Activated gamma-delta T cell treated with anti-CD3 and anti-CD28 coated beads, Interleukin-2, amount 50 U/mL, for 16 hours (primary cell): ENCODE measurements at places on chromosomes 16 and 17.

- DNase-seq: no peak
Observed at GRCh38 chr17:72578817-72579470, 458.1 kb downstream of the SOX9 start.

DNA sequence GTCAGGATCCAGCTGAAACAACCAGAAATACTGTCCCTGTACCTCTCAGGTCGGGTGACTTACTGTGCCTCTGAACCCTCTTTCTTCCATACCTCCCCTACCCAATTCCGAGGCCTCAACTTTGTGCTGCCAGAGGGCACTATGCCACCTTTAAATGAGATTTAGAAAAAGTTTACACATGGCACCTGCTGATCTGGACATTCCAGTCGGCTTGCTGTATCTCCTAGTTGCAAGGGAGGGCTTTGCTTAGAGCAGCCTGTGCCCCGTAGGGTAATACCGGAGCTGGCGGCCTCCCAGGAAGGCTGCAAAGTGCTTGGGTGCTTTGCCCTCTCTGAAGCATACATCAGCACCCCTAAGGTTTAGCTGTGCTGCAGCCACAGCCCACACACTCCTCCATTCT lies 306.0 kb upstream of the RBFOX1 start:
- DNase-seq: no peak

- no peak for DNase-seq
Observed at GRCh38 chr17:50379351-50380132, 6.5 kb downstream of the EME1 start.

DNA sequence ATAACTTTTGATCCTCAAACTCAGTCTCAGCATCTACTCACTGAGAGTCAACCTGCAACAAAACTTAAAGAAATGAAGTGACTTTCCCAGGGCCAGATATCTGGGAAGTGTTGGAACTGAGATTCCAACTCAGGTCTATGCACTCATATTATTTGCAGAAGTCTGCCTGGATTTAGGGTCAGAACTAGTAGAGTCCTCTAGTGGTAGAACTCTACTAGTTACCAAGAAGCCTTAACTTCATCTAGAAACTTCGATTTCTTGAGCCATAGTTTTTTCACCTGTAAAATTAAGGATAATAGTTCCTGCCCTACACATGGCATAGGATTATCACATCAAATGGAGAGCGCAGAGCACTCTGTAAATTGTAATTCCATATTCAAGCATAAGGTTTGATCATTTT lies 23.4 kb upstream of the KRT24 start:
- DNase-seq: no peak

- DNase-seq: no peak
Observed at GRCh38 chr17:79154446-79154845, 79.8 kb downstream of the ENGASE start.

- DNase-seq: no peak
Observed at GRCh38 chr17:68034452-68034776, 1.1 kb upstream of the KPNA2 start.

DNA sequence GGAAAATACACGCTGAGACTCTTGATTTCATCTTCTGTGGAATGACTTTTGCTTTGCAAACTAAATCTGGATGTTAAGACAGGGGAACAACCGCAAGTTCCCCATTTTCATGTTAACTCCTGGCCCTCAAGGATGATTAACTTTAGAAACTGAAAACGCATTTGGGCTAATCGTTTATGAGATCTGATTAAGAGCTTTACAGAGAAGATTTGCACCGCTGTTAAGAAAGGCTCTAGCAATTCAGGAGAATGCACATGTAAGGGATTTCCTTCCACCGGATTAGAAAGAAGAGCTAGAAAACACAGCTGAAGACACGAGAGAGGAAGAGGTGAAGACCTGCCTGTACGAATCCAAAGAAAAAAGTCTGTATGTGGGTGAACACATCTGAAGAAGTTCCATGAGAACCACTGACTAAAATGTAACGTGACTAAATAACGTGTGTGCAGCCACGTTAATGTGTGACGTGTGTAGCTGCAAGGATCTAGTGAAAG lies 106.4 kb downstream of the YPEL2 start:
- DNase-seq: no peak

DNA sequence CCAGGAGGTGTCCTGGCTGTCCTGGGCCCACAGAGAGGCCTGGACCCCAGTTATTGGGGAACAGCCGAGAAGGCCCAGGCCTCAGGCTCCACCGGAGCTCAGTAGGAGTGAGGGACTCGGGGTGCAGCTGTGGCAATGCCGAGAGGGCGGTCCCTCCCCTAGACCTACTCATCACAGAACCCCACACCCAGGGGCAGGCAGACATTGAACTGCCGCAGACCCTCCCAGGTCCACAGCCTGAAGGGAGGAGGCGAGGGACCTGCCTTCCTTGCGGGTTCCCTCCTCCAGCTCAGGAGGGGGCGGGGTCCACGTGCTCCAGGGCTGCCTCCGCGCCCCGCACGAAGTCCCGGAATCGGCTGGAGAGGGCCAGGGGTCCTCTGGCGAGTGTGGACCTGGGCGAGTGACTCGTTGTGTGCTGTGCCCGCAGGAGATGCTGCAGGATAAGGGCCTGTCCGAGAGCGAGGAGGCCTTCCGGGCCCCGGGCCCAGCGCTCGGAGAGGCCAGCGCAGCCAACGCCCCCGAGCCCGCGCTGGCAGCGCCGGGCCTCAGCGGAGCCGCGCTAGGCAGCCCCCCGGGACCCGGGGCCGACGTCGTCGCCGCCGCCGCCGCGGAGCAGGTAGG lies 3.9 kb downstream of the TBX4 start:
- DNase-seq: no peak

- DNase-seq: no peak
Observed at GRCh38 chr16:1548727-1549126, 15.3 kb downstream of the TMEM204 start.

DNA sequence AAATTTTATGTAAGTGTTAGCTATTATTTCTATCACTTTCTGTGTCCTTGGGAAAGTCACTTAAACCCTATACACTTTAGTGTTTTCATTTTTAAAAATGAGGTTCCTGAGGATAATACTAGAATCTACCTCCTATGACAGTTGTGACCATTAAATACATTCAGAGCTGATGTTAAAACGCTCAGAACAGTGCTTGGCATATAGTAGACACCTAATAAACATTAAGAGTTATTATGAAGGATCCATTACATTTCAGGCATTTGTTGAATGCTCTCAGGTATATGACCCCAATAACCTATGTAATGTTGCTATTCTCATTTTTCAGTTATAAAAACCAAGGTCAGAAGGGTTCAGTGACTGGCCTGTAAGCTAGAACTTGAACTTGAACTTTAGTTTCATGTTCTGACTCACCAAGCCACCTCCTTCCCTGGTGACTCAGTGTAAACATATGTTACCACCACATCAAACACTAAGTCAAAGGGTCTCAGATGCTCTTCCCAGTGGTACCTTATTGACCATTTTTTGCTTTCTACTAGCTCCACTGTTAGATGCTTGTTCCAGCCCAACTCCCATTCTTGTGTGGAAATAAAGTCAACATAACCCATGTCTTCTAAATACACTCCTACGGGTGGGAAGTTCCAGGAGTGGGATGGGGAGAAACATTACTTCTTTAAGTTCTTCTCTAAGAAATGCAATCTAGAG lies 47.6 kb downstream of the HSD17B2 start:
- DNase-seq: no peak

GRCh38 chr17:58333736-58334207 lies 5.2 kb upstream of the TSPOAP1 start:
- DNase-seq: no peak

- no peak for DNase-seq
Observed at GRCh38 chr17:63514477-63514876, 8.7 kb upstream of the KCNH6 start.

DNA sequence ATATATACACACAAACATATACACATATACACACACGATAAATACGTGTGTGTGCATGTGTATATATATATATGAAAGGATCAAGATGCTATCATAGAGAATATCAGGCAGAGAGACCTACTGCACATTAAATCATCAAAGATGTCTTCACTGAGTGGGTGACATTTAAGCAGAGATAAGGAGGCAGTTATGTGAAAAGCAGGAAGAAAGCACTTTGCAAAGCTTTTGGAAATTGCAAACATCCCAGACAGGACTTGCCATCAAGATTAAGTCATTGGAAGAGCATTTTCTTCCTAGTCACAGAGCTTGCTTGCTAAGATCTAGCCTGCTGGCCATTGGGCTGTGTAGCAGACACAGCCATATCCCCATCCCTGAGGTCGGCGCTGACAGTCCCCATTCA lies 56.4 kb downstream of the VAT1L start:
- no peak for DNase-seq

DNA sequence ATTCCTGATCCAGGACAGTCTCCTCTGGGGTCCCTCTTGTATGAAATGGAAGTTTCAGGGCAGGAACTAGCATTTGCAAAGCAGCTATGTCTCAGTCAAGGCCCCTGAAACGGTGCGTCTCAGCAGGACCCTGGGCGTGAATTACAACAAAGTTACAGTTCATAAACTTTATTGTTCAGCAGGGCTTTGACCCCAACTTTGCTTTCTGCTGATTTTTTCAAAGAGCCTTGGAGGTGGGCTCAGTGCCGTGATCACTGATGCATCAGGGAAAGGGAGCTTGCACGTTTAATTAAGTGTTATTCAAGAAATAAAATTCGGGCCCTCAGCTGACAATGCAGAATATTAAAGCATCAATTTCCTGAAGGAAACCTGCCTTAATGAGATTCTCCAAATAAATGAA lies 260.1 kb upstream of the C16orf82 start:
- DNase-seq: no peak

GRCh38 chr16:49550666-49551065 lies 177.1 kb downstream of the C16orf78 start:
- DNase-seq: no peak

DNA sequence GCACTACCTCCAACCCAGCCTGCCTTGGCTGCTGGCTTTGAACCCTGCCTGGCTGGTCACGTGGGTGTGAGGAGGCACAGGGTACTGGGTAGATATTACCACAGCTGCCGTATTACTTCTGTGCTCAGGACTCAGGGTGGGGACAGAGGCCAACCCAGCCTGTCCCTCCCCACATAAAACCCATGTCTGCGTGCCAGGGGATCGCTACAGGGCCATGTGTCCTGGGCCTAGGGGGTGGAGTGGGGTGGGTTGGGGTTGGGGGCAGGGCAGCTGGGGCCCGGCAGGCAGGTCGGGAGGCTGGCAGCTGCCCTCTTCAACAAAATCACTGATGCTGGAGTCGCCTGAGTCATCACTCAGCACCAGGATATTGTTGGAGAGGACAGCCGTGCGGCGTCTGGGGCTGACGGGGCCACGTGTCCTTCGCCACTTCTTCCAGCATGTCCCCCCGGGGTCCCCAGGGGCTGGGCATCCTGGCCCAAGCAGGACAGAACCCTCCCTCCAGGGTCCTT lies 39.7 kb upstream of the PVALEF start:
- DNase-seq: no peak

DNA sequence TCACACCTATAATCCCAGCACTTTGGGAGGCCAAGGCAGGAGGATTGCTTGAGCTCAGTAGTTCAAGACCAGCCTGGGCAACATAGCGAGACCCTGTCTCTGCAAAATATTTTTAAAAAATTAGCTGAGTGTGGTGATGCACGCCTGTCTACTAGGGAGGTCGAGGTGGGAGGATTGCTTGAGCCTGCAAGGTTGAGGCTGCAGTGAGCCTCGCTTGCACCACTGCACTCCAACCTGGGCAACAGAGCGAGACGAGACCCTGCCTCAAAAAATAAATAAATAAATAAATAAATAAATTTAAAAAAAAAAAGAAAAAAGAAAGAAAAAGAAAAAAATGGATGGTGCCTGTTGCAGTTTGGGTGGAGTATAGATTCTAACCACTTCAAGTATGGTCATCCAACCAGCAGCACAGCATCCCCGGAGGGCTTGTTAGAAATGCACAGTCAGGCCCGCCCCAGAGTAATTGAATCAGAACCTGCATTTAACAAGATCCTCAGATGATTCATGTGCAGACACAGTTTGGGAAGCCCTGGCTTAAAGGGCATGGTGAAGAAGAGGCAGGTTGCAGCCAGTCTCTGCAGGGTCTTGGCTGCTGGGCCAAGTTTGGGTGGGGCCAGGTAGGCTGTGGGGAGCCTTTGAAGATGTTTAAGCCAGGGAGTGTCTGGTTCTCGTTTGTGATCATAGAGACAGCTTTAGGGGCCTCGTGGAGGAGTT lies 40.8 kb downstream of the MRC2 start:
- no peak for DNase-seq

GRCh38 chr17:39568702-39569101 lies 39.0 kb downstream of the NEUROD2 start:
- no peak for DNase-seq

GRCh38 chr17:55452139-55452790 lies 30.6 kb upstream of the MMD start:
- no peak for DNase-seq

DNA sequence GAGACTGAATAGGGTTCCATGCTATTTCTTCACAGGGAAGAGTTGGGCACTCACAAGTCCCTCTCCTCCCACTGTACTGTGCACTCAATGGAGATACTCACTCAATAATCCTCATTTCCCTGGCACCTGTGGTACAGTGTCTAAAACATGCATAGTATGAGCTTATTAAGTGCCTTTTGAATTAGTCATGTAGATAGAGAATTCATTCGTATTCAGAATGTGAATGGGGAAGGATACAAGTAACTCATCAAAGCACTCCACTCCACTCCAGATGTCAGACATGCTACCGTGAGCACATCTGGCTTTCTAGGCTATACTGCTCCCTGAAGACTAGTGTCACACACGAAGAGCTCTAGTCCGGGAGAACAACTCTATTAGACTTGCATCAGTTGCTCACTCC lies 6.3 kb downstream of the C17orf75 start:
- no peak for DNase-seq

DNA sequence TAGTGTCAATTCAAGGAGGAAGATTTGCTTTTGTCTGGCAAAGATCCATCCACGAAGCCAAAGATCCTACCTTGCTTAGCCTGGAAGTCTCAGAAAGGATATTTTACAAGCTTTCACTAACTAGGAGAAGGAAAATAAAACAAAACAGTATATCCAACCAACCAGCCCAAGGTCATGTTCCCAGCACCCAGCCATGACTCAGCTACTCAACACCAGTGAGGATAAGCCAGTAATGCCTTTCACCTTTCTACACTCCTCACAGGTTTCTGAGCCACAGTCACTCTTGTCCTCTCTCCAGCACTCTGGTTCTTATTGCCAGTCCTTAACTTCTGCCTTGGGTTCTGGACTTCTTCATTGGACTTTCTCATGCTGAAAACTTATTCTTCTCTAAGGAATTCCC lies 116.2 kb downstream of the CDH11 start:
- no peak for DNase-seq

DNA sequence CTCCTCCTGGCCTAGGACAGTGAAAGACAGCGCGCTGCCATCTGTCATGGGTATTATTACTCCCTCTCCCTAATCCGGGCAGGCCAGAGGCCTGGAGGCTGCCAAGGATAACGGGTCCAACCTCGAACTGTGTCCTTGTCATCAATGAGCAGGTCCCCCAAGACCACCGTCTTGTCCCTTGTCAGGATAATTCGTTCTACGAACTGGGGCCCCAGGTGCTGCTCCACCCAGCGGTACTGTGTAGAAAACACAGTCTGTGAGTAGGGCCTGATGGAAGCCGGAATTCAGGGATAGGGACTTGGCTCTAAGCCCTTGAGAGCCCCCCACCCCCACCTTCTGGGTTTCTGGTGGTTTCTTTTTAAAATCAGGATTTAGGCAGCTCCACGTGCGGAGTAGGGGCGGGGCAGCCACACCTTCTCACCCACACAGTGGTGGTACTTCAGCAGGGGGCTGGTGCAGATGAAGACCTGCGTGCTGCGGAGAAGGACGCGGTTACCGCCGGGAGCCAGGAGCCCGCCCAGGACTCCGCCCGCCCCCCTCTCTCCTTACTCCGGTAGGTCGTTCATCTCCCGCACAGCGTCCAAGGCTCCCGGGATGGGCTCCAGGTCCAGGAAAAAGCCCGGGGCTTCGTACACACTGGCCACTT lies 787 bp downstream of the NT5C start:
- DNase-seq: no peak

- no peak for DNase-seq
Observed at GRCh38 chr16:4852221-4852872, 5.1 kb downstream of the UBN1 start.
